ENCODE measurements at places on chromosomes 5 and 9. TPM values are rescaled to one million over a fixed set of nuclear protein-coding genes. Genes with fewer than 3 reads are reported as not detected.

The MLANA gene
- total RNA-seq, result not detected

The UGT3A2 gene
- total RNA-seq, result not detected

The DAB2IP gene
- total RNA-seq, result 71.9 TPM

The FBP2 gene
- total RNA-seq, result 86.4 TPM

GRCh38 chr9:72326641-72327040 is 38.4 kb downstream of the ZFAND5 start:
- no peaks in the 10 kb centered on the region for H3K27me3 ChIP-seq
- H3K4me1 ChIP-seq, result peaks cover 7% of the 10 kb centered on the region
- DNase-seq, result no peak
- no peaks in the 10 kb centered on the region for H3K36me3 ChIP-seq
- H3K27ac ChIP-seq, result no peak overlapping the region
